Non-pigmented ciliary epithelial cell (primary cell): ENCODE measurements at places on chromosomes 7 and 10.

- DNase-seq: no peak
Observed at GRCh38 chr10:98125940-98126631, 8.4 kb upstream of the R3HCC1L start.

DNA sequence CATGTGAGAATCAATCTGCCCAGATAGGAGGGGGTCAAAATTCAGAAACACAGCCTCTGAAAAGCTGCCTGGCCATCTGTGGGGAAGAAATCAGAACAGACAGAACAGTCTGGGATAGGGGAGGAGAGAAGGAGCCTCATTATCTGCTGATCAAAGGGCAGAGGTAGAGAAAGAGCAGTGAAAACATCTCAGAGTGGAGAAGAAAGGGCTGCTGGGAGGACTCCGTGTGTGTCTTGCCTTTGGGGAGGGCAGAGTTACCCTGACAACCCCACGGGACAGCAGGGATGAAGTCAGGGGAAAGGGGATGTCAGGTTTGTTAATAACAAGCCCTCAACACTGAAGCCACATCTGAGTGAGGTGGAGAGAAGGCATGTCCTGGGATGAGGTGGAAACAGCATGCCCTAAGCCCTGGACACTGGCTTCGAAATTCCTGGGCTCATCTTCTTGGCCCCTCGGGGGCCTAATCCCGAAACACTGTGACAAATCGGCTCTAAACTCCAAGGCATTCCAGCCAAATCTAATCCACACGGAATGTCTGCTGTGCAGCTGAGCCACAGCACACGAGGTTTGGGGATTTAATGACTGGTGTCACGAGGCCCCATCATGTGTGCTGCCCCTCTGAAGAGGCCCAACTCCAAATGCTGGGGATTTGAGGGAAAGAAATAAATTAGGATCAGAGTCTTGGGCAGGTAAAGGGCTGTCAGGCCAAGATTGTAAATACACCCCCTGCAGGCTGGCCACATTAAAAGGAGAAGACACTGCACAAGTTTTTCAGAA is 82.8 kb upstream of the FGFR2 start:
- DNase-seq: no peak

DNA sequence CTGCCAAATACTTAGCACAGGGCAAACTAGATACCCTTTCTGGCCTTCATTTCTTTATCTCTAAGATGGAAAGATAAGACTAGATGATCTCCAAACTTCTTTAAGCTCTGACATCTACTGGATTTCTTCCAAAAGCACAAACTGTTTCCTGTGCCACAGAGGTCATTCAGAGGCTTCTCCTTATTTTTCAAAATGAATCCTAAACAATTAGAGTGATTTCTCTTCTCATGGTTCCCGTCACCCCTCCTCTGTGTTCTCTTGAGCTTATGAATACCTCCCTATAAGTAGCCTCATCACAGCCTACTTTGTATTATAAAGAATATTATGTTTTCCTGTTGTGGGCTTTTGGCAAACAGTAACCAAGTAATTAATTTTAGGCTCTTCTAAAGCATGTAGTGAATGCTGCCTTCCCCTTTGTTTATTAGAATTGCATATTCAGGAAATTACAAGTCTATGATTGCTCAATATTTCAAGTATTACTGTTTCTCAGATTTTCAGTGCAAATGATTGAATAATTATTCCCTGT is 179.5 kb downstream of the REEP3 start:
- DNase-seq: no peak

GRCh38 chr7:150780292-150780691 is 19.9 kb downstream of the TMEM176B start:
- DNase-seq: no peak

DNA sequence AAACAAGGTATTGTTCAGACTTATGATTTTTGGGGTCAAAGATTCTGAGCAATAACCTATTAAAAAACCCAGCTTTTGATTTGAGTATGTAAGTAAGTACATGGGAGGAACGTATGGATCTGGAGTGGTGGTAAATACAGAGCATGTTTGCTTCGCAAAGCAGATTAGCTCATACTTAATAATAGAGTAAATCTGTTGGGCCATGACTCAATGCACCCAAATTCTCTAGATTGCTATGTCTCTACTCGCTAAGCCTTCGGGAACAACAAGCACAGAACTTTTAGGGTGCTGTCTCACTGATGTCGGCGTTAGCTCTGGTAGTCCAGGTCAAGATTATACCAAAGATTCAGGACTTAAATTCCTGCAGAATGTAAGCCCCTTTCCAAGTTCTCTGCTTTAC is 807 bp upstream of the MINPP1 start:
- DNase-seq: no peak

DNA sequence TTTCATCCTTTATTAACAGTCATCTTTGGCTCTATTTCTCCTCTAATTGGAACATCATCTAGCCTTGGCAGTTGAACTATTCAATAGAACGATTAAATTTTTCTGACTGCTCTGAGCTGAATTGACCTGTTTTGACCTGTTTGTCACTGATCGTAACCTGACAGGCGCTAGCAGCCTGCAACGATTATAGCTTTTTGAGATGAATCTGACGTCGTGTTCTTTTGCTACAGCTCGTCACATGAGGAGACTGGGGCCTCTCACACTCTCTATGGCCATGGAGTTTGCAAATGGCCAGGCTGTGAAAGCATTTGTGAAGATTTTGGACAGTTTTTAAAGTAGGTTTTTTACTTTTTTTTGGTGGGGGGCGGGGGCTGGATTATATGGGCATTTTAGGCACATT is 229.8 kb downstream of the FOXP2 start:
- DNase-seq: no peak

DNA sequence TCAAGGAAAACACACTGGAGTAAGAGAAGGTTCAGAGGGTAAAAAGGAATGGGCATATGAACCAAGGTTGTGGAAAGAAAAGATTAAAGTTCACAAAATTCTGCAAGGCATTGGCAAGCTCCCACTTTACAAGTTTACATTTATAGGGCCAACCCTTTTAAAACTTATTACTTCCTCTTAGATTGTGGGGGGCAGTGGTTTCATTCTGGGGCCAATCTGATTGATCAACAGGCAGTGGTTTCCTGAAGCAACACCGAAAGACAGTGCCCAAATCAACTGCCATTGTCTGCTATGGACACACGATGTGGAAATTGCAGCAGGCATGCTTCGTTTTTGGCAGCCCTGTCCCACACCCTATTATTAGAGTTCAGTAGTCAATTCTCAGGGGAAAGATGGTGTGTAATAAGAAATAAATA is 154.0 kb downstream of the SGMS1 start:
- DNase-seq: no peak

DNA sequence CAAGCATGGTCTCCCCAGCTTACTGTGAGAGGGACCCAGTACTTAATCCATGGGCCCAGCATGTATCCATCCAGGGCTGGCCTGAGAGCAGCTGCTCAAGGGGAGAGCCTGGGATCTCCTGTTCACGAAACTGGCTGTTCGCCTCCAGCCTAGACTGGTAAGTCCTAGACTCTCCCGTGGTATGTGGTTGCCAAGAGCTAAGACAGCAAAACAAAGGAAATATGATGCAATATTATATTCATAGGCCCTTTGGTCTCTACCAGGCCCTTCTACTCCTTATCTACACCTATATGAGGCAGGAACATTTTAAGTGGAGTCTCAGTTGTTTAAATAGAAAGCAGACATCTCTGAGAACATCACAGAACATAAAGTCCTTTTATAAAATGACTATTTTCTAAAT is 28.9 kb upstream of the STK17A start:
- DNase-seq: no peak

DNA sequence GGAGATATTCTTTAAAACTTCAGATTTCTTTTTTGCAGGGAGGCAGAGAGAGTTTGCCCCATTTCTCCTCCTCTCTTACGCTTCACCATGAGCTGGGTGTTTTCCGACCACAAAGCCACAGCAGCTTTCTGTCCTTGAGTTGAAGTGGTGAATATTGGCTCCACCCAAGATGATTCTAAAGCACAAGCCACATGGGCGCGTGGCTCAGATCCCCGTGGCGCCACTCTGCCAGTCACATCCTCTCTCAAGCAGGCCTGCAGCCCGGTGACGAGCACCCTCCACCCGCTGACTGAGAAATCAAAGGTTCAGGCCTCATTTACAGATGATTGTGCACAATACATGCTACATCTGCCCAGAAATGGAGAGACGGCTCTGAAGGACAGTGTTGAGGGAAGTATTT is 27.6 kb upstream of the RNF32 start:
- no peak for DNase-seq

DNA sequence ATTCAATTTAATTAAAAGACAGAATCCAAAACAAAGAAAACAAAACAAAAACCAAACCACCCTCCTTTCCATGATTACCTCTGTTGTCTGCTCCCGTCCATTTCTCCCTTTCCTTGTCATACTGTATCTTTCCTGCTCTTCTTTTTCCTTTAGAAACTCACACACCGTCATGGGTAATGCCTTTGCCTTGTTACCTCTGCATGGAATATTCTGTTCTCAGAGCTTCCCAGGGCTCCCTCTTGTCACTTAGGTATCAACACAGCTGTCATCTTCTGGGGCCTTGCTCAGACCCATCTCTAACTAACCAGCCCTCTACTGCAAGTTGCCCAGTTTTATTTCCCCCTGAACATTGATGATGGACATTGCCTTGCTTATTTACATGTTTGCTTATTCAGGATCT is 30.2 kb upstream of the GIMAP8 start:
- DNase-seq: no peak

GRCh38 chr7:129780257-129780973 is 168.9 kb downstream of the NRF1 start:
- no peak for DNase-seq

- no peak for DNase-seq
Observed at GRCh38 chr7:44068054-44068453, 2.7 kb upstream of the PGAM2 start.

DNA sequence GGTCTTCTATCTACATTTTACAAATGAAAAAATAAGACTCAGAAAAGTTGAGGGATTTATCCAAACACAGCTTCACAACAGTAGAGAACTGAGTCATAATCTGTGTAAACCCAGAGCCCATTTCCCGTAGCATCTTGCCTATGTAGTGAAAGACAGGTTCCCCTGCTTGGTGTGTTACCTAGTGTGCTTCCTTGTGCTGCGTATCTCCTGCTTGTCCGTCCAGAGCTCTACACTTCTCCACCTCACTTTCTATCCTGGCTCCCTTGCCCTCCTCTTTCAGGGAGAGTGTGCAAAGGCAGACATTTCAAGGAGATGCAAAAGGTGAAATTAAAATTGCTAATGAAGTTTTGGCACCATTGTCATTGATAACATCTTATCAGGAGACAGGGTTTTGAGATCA is 1.4 kb upstream of the ASNS start:
- DNase-seq: no peak

GRCh38 chr10:95233377-95234034 is 39.5 kb downstream of the ACSM6 start:
- DNase-seq: no peak

- no peak for DNase-seq
Observed at GRCh38 chr7:123346766-123347165, 147.0 kb upstream of the SLC13A1 start.

- DNase-seq: no peak
Observed at GRCh38 chr10:14040787-14041631, 289.7 kb downstream of the FRMD4A start.

GRCh38 chr7:45980181-45980905 is 59.3 kb upstream of the IGFBP3 start:
- peak; percentile 44 for DNase-seq

DNA sequence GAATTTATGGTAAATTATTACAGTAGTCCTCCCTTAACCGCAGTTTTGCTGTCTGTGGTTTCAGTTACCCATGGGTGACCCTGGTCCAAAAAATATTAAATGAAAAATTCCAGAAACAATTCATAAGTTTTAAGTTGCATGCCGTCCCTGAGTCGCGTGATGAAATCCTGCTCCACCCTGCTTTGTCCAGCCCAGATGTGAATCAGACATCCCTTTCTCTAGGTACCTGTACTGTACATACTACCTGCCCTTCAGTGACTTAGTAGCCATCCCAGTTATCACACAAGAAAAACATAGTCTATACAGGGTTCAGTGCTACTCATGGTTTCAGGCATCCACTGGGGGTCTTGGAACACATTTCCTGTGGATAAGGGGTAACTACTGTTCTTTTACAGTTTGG is 20.5 kb upstream of the RHEB start:
- DNase-seq: no peak

DNA sequence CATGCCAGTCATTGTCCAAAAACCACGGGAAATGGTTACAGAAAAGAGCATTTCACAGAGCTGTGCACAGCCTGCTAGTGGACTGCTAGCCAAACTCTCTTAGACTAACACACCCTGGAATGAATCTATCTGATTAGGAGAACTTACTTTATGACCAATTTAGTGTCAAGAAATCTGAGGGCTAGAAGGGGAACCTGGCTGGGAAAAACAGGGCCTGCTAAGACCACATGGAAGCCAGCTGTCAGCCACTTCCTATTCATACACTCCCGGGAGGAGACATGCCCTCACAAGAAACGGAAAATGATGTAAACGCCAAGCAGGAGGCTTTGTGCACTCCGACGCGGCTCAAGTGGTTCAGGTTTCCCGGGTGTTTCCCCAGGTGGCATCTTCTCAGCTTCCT is 54.8 kb downstream of the MPP7 start:
- no peak for DNase-seq

DNA sequence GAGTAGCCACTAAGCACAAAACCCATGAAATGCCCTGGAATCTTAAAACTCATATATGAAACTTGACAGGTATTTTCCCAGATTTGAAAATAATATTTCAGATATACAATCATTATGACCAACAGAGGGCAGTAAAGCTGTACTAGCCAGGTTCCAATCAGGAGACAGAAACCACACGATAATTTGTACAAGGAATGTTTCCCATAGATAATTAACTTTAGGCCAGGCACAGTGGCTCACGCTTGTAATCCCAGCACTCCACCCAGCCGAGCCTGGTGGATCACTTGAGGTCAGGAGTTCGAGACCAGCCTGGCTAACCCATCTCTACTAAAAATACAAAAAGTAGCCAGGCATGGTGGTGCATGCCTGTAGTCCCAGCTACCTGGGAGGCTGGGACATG is 31.0 kb upstream of the NUB1 start:
- DNase-seq: no peak

GRCh38 chr7:152633504-152633903 is 42.4 kb downstream of the XRCC2 start:
- DNase-seq: no peak

DNA sequence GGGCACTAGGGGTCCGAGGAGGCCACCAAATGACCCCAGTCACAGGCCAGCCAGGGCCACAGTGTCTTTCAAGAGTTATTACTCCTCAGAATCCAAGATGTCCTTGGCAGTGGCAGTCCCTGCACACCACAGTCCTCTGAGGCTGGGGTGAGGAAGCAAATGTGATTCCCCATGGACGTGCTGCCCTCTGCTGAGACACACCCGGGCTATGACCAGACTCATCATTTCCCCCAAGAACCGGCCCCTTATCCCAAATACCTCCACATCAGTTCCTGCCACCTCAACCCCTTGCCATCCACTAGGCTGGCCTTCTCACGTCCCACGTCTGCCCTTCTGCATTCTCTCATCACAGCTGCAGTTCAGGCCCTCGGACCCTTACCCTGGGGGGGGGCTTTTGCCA is 5.0 kb downstream of the PRKAG2 start:
- DNase-seq: no peak

GRCh38 chr10:92064506-92064905 is 140.9 kb downstream of the BTAF1 start:
- no peak for DNase-seq
